Stimulated activated CD4-positive, alpha-beta T cell treated with anti-CD3 and anti-CD28 coated beads, Interleukin-12 subunit alpha, Interleukin-12 subunit beta, amount 100 ng/mL, for 4 hours (primary cell): ENCODE measurements at places on chromosomes 4 and X.

DNA sequence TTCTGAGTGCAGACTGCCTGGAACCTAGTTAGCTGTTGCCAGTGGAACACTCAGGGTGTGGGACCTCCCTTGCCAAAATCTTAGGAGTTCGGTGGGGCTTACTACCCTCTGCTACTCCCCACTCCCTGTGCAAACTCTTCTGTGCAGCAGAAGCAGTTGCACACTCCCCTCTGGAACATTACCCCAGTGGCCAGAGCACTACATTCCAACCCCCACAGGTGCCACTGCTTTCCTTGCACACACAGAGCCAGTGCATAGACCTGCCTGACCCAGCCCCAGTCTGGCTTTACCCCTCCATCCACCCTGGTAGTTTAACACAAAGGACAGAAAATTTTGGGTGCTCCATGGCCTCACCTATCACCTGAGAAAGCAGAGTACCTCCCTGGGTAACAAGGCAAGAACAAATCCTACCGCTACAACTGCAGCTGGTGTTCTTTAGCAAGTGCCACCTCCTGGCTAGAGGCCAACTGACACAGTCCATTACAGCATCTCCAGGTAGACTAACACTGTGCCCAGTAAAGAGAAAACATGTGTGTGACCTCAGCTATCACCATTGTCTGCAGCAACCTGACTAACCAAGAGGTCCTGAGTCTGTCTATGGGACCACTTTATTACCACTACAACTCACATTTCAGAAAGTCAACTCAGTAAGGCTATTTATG, 11.5 kb upstream of the RASSF6 start:
- DNase-seq = no peak

GRCh38 chr4:5050520-5051277, 581 bp upstream of the STK32B start:
- DNase-seq = peak; percentile 10

- DNase-seq = no peak
These were observed 292.4 kb upstream of the FAT1 start for GRCh38 chr4:187016101-187016500.

GRCh38 chr4:130336585-130337217, 1240.7 kb downstream of the C4orf33 start:
- no peak for DNase-seq

DNA sequence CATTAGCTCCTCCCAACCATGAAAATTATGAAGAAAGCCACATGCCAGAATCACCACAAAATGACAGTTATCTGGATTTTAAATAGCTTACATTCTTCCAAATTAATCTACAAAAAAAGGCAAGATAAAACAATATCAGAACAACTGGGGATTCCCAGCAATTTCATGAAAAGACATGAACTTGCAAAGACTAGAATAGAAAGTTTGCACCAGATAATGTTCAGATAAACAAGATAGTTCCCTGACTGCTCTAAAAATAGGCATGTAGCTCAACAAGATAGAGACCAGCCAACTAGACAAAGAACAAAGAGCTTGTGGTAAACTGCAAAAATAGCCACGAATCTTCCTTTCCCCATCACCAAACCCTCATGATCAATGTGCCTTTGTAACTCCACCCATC, 30.3 kb upstream of the DDX53 start:
- DNase-seq = no peak

DNA sequence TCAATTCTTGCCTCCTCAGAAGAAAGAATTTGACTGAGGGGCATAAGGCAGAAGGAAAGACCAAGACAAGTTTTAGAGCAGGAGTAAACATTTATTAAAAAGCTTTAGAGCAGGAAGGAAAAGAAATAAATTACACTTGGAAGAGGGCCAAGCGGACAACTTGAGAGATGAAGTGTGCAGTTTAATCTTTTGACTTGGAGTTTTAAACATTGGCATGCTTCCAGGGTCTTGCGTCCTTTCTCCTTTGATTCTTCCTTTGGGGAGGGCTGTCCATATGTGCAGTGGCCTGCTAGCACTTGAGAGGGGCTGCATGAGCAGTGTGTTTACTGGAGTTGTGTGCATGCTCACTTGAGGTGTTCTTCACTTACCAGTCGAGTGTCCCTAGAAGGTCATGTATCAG, 275.8 kb upstream of the IL1RAPL1 start:
- DNase-seq = no peak

GRCh38 chr4:55348466-55348865, 2.4 kb downstream of the SRD5A3 start:
- no peak for DNase-seq
